B cell (primary cell): ENCODE measurements at places on chromosomes 12 and 14.

DNA sequence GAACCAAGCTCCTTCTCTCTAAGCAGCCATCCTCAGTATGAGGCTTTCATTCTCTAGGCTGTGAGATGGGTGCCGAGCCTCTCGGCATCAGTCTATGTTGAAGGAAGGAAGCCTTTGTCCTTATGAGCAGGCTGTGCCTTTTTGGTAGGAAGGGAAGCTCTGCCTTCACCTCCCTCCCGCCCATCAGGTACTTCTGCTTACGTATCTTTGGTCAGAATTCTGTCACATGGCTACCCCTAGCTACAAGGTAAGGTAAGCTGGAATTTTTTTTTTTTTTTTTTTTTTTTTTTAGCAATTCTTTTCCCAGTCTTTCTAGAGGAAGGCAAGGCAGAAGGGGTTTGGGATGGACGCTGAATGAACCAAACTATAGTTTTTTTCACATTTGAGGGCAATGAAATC, 16.9 kb downstream of the BATF start:
- DNase-seq: no peak

- DNase-seq: no peak
These were observed 201.1 kb downstream of the MED13L start for GRCh38 chr12:116076399-116076798.

- DNase-seq: peak; percentile 61
These were observed 1.3 kb upstream of the CD63 start for GRCh38 chr12:55729819-55730818.

- DNase-seq: no peak
These were observed 21.9 kb downstream of the OS9 start for GRCh38 chr12:57715786-57716185.

DNA sequence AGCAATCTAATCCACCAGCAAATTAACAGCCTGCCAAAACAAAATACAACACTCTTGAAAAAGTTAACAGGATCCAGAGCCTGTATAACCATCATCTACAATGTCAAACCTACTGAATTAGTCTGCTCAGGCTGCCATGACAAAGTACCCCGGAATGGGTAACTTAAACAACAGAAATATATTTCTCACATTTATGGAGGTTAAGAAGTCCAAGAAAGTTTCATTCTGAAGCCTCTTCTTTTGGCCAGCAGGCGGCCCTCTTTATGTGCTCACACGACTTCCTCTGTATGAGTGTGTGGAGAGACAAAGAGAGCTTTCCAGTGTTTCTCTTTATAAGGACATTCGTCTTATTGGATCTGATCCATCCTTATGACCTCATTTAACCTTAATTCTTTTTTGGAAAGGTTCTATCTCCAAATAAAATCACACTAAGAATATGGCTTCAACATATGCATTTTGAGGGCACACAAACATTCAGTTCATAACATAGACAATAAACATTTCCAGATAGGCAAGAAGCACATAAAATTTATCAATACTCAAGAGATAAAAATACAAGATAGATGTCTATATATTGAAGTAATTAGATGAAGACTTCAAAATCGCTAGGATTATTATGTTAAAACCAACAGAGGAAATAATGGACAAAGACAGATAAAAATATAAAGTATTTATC, 5.9 kb upstream of the RERG start:
- peak; percentile 22 for DNase-seq

GRCh38 chr12:122850048-122850445, 14.8 kb downstream of the HIP1R start:
- DNase-seq: no peak

DNA sequence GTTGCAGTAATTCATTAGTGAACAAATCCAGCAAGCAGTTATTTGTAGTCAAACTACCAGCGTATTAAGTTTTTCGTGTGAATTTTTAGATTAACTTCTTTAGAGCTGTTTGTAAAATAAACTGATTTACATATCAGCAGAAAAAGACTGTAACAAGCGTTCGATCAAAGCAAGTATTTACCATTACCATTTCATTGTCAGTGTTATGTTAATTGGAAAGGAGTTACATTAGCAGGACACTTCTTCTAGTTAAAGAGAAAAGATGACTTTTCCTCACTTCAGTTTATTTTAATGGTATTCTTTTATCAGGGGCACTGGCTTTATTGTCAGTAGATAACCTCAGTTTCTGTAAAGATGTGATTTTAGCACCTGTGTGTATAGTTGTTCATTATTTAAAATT, 151.1 kb upstream of the AEBP2 start:
- DNase-seq: no peak

DNA sequence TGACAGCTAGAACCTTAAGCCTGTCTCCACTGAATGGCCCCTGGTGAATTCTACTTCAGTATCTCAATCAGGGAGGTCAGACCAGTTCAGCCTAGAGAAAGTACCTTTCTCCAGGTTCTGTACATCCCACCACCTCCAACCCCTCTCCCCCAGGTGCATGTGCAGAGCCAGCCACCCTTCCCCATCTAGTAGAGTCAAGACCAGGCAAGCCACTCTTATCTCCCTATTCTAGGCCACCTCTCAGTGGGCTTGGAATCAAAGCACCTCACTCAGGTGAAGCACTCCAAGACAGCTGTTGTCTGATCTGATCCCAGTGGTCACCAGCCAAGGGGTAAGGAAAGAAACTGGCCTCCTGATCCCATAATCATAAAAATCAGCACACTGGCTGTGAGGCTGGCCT, 340.9 kb downstream of the BCL11B start:
- no peak for DNase-seq

DNA sequence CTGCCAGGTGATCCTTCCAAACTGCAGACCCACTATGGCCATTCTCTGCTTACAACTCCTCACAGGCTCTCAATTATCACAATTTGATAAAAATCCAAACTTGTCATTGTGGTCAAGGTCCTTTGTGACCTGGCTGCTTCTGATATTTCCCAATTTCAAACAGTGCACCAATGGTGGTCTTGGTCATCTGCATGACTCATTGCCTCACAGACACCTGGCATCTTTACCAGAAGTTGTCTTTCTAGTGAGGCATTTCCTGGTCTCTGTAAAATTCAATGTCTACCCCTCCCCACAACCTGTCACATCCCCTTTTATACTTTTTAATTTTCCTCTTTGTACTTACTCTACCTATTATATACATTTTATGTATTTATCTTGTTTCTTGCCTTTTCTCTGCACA, 17.8 kb upstream of the PAPOLA start:
- no peak for DNase-seq

DNA sequence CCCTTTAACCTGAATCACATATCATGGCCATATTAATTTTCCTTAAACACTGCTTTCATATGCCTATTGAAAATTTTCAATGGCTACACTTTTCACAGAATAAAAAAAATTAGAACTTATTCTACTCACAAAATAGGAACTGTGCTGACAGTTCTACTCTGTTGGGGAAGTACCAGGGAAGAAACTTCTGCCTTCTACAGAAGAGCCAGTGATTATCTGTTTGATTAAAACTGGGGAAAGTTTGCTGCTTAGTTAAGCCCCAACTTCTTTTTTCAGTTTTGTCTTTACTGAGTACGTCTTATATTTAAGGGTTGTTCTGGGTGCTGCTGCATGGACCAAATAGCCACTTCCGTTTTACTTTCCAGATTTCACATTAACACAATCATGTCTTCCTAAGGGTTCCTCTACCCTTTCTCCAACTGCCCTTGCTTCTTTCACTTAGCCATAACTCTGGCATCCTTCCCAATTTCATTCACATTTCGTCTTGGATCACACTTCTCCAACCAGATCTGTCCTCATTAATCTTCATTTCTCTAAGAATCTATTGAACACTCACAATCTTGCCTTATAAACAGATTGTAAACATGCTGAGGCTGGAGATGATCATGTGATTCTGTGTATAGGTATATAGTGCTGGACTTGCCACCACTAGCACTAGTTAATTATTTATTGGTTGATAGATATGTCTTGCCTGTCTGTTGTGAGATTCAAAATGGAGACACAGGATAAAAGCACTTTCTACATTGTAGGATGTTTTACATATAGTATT, 1.9 kb upstream of the SEL1L start:
- peak; percentile 54 for DNase-seq

DNA sequence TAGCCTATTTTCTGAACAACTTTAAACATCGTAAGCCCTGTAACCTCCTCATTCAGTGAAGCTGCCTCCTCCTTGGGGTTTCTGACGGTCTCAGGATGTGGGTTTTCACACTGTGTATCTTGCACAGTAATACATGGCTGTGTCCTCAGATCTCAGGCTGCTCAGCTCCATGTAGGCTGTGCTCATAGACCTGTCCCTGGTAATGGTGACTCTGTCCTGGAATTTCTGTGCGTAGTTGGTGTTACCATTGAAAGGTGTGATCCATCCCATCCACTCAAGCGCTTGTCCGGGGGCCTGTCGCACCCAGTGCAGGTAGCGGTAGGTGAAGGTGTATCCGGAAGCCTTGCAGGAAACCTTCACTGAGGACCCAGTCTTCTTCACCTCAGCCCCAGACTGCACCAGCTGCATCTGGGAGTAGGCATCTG, 980.5 kb downstream of the TMEM121 start:
- DNase-seq: no peak

DNA sequence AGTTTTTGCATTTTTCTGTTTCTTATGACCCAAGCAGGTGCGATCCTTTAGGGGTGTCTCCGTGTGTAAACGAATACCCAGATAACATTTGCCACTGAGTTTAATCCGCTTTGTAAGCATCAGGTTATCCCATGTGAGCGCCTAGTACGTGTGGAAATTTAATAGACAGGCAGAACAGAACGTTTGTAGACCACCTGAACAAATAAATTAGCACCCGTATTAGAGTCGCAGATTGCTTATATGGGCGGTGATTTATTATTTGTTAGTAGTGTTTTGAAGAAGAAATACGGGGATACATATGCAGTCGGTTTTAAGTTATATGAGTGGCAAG, 325 bp downstream of the C12orf60 start:
- DNase-seq: no peak
